ENCODE measurements at places on chromosomes 7 and 10.

GRCh38 chr10:29240986-29241660, 47.7 kb upstream of the LYZL1 start:
- DNase-seq = no peak

DNA sequence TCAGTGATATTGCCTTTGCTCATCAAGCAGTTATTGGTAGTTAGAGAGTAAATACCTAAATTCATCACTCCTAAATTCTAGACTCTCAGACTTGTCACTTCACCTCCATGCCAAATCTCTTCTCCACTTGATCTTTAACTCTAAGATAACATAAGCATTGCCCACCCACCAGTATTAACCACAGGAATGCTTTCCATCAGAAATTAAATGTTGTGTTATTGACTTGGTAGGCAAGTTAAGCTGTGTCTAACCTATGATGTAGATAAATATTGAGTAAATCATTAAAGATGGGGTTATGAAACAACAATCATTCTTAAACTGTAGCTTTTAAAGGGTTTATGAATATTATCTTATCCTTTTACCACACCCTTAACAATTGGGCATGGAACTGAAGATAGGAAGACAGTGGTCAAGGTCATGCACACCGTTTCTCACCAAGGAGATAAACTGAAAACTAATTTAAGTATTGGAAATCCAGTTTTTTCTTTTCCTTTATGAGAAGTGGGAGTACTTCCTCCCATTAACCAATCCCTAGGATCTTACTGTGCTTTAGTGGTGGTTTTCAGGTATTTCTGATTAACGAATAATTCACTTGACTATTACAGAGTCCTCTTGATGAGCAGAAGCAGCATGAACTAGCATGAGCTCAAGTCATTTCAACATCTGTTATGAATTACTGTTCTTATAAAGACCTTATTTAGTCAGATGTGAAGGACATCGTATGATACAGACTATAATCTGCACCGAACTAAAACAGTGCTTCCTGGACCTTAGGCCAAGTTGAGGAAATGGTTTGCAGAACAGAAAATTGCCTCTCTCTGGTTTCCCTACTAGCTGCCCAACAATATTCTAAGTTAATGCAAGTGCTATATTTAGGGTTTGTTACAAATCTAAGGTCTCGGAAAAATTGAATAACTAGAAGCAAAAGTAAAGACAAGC, 142.0 kb downstream of the LCOR start:
- no peak for DNase-seq

GRCh38 chr10:80264081-80265056, 25.1 kb downstream of the MAT1A start:
- DNase-seq = no peak

DNA sequence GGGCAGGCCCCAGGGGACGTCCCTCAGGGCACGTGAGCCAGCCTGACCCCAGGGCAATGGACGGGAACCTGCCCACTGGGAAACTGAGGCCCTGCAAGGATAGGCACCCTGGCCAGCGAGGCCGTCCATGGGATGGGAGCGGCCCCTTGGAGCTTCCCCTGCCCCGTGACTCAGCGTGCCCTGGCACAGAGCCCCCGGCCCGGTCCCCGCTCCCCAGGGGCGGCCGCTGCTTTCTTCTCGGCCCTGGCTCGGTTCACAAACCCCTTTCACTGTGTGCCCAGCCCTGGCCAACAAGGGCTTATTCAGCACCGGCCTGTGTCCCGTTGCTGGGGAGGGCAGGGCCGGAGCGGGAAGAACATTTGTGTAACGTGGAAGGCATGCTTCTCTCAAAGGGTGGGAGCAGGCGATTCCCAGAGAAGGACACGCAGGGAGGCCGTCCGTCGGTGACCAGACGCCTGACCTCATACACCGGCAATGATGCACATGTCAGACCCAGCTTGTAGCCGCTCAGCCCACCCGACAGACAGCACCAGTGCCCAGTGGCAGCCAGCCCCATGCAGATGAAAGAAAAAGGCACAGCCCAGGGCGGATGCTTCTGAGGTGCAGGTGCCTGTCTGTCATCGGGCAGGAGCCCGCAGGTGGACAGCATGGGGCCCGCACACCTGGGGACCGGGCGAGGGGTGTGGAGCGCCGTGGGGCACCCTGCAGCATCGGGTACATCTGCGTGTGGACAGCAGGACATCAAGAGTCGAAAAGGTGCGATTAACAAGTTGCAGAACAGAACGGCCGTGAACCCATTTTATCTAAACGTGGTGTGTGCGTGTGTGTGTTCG, 94.5 kb downstream of the PDGFA start:
- DNase-seq = no peak

- DNase-seq = no peak
Measured at GRCh38 chr7:36273836-36274235, 115.8 kb upstream of the ANLN start.

DNA sequence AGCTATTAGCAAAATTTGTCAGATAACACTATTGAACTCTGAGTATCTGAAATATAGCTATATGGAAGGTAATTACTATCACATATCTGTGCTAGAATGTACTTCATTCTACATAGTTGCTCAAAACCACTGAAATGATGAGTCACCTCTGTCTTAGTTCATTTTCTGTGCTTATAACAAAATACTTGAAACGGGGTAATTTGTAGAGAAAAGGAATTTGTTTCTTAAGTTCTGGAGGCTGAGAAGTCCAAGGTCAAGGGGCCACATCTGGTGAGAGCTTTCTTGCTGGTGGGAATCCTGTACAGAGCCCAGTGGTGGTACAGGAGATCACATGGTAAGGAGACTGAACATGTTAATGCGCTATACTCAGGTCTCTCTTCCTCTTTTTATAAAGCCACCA, 41.9 kb upstream of the TNKS2 start:
- no peak for DNase-seq

GRCh38 chr7:95749515-95749914, 22.8 kb upstream of the DYNC1I1 start:
- DNase-seq = no peak

- no peak for DNase-seq
Measured at GRCh38 chr10:45581582-45582385, 90.8 kb downstream of the ZFAND4 start.

DNA sequence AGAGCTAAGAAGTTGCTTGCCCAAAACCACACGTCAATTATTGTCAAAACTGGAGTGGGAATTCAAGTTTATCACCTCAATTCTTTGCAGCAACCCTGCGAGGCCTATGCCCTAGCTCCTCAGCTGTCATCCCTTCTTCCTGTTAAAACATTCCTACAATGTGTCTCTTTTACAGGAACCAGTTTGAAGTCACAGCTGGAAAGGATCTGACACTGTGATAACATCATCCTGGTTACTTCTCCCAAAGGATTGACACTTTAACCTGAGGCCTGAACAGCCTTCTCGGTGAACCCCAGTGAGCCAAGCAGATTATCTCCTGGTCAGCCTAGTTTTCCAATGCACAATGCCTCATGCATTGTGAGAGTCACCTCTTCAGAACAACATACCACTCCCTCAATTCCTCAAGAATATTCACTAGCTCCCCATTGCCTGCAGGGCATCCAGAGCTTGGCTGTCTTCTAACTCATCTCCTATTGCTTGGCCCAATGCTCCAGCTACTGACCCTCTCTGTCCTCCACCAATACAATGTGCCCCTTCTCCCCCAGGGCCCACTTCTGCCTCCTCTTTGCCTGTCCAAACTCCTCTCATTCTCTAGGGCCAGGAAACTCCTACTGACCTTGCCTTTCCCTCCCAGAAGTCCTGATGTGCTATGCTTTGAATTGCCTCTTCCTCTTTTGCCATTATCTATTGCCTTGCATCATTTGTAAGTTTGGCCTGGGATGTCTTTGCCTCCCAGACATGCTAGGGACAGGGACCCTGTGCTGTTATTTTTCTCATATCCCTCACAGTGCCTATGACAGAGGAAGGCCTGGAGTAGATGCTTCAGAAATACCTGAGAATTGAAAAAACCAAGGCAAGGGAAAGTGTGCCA, 10.4 kb upstream of the DLG5 start:
- DNase-seq = no peak

DNA sequence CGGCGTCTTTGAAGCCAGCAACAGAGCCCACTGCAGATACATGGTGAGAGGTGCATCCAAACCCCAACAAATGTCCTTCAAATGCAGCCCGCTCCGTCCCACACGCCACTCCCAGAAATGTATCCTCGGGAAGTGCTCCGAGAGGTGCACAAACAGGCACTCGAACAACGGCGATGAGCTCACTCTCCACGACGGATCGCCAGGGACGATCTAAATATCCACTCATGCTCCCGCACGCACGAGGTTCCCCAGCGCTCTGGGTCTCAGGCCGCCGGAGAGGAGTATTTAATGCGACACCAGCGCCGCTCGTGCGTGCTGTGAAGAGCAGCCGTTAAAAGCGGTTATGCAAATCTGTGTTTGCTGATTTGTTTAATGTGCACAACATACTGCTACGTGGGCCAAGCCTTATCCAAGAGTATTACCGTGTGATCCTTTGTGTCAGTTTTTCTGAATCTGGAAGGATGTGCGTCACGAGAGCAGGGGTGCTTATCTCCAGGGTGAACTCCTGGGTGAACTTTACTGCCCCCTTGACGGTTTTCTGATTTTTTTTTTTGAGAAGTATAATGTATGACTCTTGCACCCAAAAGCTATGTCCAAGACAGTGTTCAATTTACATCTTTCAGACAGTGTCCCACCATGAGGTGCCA, 48.5 kb upstream of the PPP2R2D start:
- DNase-seq = no peak

- DNase-seq = no peak
Measured at GRCh38 chr7:65896279-65896870, 23.5 kb downstream of the VKORC1L1 start.

DNA sequence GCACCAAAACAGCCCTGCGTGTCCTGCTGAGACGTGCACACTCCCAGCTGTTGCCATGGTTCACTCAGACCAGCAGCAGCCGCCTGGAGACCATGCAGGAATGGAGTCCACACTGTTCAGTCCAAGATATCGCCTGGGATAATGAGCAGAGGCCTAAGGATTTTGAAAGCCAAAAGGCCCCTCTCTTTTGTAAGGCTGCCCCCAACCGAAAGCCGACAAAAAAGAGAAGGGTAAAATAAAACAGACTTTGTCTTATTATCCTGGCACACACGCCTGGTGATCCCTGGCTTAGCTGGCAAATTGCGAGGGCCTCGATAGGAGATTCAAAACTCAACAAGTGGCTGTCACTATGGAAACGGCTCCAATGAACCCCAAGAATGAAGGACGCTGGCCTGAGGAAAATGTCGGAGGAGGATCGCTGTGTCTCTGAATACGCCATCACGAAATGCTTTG, 263.6 kb downstream of the SKIDA1 start:
- no peak for DNase-seq

GRCh38 chr10:103911021-103911459, 6.9 kb downstream of the STN1 start:
- DNase-seq = no peak

DNA sequence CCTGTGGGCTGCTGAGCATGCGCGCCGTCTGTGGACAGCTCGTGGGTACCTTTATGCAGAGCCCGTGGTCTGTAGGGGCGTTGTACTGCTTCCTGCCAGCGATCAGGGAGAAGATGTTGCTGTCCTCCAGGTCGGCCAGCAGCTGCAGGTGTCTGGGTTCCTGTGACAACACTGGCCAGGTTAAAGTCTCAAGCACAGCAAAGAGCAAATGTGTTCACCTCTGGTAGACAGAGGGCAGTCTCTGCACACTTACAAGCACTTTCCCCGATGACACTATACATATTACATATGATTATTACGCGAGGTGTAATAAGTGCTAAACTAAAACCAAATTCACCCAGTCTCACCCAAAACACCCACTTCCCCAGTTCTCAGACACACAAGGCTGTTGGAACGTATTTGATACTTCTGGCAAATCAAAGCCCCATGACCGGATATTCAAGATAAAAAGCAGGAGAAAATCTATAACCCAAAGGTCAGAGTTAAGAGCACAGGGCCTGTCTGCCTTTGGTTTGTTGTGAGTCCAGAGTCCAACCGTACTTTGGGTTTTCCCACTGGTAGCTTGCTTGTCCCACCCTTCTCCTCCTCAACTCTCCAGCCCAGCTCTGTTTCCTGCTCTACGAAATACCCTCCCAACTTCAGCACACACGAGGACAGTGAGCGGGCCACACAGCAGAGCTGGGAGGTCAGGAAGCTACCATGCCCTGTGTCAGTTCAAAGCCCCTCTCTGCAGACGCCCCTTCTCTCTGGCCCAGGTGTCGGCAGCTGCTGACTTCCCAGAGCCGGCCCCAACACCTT, 49.7 kb upstream of the DDC start:
- DNase-seq = no peak

DNA sequence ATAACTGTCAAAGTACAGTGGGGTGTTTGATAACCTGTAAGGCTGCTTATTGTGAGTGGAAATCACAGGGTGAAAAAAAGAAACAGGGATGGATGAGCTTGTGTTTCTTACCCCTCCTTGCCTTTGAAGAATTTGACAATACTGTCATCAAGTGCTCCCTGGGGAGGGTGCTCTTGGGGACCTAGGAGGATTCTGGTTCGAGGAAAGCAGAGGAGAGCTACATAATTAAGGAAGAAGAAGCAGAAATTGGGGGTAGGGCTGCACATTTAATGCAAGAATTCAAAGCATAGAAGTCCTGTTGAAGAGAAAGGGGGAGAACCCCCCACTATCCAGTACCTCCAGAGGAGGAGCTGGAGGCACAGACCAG, 208.1 kb upstream of the PHYHIPL start:
- no peak for DNase-seq

GRCh38 chr10:45227456-45227855, 88.0 kb downstream of the OR13A1 start:
- DNase-seq = no peak

DNA sequence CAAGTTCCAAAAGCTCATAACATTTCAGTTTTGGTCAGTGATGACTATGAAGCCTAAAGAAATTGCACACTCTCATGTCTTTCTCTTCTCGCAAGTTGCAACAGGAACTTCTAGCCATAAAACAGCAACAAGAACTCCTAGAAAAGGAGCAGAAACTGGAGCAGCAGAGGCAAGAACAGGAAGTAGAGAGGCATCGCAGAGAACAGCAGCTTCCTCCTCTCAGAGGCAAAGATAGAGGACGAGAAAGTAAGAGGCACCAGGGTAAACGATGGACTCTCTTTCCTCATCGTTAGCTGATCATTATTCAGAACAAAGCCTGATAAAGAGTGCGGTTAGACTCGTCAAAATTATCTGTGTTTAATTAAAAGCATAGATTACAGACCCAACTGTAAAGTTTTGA, 94.7 kb downstream of the HDAC9 start:
- DNase-seq = no peak

- DNase-seq = no peak
Measured at GRCh38 chr7:154372011-154372601, 319.9 kb downstream of the DPP6 start.

GRCh38 chr10:71845410-71846405, 5.3 kb downstream of the PSAP start:
- no peak for DNase-seq

- no peak for DNase-seq
Measured at GRCh38 chr10:103442031-103442461, 10.1 kb downstream of the CALHM2 start.

DNA sequence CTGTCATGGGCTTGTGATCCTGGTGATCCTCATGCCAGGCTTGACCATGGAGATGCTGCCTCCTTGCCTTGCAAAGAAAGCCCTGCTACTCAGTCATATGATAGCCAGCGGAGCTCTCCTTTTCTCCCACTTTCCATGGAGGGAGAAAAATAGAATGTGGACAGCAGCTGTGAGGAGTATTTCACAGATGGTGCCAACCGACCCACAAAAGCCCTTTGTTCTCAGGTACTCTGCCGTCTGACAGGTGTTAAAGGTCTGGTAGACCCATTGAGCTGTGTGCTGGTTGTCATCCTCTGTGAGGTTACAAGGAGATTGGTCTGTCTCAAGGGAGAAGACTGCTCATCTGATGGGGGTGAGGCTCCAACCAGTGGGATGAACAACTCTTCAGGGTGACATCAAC, 29.5 kb upstream of the COBL start:
- DNase-seq = no peak

Measured in NCI-H1417 treated with DMSO at 0.1 percent for 48 hours (cell line).